ENCODE measurements at places on chromosomes 4 and X.

- no peak for DNase-seq
Measured at GRCh38 chrX:154350429-154351182, 23.8 kb downstream of the FLNA start.

DNA sequence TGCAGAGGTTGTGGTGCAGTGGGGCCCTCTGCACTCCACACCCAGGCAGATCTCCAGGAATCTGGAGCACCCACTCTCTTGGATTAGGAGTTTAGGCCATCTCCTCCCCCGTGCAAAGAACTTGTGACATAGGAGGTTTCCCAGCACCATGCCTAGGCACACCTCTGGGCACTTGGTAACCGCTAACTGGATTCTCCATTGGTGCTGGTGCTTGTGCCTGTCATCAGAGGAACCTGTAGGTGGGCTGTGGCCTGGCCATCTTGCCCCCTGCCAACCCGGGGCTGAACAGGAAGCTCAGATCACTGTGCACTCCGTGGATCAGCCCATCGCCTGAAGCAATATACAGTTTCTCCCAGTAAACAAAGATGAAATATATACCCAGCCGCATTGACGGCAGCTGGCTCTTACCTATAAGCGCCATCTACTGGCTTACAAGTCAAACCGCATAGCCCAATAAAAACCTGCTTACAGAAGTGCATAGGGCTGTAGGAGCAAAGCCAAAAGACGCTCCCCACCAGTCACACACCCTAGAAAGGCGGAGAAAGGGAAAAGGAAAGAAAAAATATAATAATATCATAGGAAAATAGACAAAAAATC, 19.1 kb upstream of the TEX13B start:
- DNase-seq: no peak

DNA sequence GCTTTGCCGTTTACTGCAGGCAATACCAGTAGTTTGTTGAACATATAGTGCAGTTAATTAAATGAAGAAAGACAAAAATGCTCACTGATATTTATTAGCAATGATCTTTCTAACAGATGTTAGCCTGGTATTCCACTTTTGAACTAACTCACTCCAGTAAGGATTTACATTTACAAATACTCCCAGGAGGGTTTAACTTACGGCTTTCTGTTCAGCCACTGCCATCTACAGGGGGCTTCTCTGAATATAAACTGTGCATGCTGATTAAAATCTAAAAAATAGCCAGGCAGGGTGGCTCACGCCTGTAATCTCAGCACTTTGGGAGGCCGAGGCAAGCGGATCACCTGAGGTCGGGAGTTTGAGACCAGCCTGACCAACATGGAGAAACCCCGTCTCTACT, 2.2 kb upstream of the SRD5A3 start:
- DNase-seq: no peak

- no peak for DNase-seq
Measured at GRCh38 chr4:147811878-147812277, 80.0 kb downstream of the ARHGAP10 start.

DNA sequence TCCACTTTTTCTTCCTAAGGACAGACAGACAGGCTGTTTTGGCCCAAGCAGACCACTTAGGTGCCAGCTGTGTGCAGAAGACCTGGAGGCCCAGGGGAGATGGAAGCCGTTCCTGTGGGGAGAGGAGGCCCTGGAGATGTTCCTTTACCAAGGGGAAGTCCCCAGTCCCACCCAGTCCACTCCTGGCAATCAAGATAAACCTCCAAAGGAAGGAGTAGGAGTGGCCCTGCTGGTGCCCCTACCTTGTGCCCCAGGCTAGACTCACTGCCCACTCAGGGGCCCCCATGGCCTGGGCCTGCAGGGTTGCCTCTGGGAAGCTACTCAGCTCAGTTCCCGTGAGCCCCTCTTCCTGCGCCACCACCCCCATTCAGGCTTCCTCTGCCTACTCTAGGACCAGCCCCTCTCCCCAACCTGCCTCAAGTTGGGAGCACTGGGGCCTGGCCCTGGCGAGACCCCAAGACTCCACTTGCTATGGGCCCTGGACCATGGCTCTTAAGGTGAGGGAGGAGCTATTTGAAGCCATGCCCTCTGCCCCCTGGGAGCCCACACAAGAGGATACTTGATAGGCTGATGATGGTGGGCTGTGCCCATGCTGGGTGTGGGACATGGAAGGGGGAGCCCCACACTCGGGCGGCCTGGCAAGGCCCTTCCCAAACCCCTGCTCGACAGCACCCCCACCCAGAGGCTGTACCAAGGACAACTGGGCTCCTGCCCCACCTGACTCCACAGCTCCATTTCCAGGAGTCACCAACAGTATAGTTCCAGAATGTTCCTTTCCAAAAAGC, 24.8 kb upstream of the RNF4 start:
- no peak for DNase-seq

GRCh38 chr4:76755756-76756155, 142.2 kb downstream of the SOWAHB start:
- no peak for DNase-seq

- no peak for DNase-seq
Measured at GRCh38 chr4:148044912-148045352, 313.0 kb downstream of the ARHGAP10 start.

DNA sequence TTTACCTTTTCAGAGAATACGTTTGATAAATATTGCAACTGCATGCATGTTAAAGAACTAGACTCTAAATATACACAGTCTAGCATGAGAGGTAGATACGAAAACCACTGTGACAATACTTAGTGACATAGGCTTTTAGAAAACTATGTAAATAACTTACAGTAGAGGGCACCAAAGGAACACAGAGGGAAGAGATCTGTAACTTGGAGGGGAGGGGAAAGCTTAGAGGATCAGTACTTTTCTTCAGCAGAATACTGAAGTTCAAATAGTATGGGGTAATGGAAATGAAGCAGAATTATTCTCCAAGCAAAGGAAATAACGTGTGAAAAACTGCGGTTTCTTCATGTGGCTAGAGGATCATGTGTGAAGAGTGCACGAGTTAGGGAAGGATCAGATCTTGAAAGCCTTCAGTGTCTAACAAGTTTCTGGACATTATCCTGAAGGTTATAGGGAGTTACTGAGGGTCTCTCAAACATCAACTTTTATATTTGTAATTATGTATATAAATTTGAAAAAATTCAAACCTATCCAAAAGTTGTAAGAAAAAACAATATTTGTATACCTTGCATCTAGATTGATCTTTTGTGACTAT, 264.3 kb downstream of the NPFFR2 start:
- DNase-seq: no peak

GRCh38 chr4:20512985-20513384, 187.3 kb upstream of the PACRGL start:
- DNase-seq: no peak

DNA sequence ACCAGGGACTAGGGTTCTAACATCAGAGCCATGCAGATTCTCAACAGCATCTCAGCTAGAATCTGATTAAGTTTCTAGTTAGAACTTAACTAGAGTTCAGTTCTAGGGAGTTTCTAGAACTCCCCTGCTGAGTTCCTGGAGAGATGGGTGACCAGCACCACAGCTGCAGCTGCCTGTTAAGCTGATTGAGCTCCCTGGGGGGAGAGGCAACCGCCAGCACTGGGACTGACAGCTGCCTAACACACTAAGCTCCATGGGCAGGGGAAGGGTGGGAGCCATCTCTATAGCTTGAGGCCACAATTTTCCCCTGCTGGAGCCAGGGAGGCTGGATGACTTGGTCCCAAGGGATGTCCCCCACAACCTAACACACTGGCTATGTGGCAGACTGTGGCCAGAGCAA, 84.2 kb downstream of the CHIC1 start:
- DNase-seq: no peak

GRCh38 chr4:105526656-105527055, 25.8 kb upstream of the ARHGEF38 start:
- DNase-seq: no peak

DNA sequence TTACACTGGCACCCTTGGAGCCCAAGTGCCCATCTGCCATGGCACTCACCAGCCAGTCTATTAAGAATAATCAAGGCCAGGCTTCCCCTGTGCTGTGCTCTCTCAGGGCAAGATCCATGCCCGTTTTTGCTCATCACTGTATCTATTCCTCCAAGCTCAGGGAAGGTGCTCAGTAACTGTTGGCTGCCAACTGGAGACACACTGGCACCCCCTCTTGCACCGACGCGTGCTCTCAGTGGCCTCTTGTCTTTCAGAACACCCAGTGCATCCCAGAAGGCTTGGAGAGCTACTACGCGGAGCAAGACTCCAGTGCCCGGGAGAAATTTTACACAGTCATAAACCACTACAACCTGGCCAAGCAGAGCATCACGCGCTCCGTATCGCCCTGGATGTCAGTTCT, 30.1 kb downstream of the NSG1 start:
- no peak for DNase-seq

All from head of caudate nucleus (tissue), 42 donors.